ENCODE measurements at places on chromosomes 7 and 10. TPM values are rescaled to one million over a fixed set of nuclear protein-coding genes. Genes with fewer than 3 reads are reported as not detected.

DNA sequence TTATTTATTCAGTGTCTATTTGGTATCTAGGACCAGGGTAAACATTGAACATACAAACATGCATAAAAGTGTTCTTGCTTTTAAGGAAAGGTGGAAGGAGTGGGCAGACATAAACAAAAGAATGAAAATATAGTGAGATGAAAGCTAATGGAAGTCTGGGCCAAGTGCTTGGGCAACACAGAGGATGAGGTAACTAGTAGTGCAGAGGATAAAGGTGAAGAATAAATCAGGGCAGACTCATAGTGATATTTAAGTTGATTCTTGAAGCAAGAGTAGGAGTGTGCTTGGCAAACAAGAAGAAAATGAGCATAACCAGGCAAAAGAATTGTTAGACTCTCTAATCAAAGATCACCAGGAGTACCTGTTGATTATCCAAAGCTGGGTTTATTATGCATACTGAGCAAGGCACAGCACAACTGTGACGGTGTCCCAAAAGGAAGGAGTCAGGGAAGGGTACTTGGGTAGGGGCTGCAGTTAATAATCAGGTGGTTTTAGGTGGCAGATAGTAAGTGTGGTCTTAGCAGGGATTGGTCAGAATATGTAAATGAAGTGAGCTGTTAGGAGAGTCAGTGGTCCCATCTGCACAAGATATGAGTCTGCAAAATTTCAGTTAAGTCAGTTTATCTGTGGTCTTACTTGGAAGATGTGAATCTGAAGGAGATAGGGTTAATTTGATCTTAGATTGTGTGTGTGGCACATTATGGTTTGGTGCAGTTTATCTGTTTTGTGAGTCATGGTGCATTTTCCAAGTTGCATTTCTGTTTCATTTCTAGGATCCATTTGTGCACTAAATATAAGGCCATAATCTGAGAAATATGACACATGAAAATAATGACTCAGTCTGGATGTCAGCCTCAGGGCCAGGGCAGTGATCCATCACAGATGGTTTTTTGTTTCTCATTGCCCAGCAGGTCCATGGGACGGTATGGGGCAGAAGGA, 30.6 kb upstream of the TAX1BP1 start:
- no peaks in the 10 kb centered on the region for H3K27me3 ChIP-seq
- no peak overlapping the region for H3K27ac ChIP-seq
- no peaks in the 10 kb centered on the region for H3K36me3 ChIP-seq
- no peak for DNase-seq
- H3K4me1 ChIP-seq: no peaks in the 10 kb centered on the region
- H3K4me3 ChIP-seq: no peak overlapping the region

GRCh38 chr7:1926908-1927306, 256.8 kb downstream of the ELFN1 start:
- H3K4me1 ChIP-seq: no peaks in the 10 kb centered on the region
- H3K36me3 ChIP-seq: no peaks in the 10 kb centered on the region
- no peak overlapping the region for H3K4me3 ChIP-seq
- DNase-seq: no peak
- no peak overlapping the region for H3K27ac ChIP-seq

DNA sequence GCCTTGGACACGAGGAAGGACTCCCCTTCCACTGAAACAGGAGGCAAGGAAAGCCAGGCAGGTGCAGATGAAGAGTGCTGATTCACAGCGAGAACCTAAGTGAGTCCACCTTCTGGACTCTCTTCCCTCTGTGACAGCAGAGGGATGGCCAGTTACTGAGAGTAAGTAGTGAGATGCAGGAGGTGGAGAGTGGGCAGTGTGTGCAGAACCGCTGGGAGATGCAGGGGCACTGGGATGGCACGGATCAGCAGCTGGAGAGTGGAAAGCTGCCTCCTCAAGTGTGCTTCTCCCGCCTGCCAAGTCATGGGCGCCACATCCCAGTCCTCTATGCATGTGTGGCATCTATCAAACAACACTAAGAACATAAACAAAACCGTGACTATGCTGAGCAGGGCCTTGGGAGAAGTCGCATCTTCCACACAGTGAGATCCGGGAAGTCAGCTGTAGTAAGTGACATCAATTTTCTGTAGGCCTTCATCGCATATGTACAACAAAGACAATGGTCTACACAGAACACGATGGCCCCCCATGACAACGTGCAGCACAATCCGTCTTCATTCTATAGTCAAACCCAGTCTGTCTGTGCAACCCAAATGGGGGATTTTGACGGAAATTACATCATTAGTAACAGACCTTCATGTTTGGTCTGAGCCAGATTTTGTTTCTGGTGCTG, 217.4 kb upstream of the KLF14 start:
- peaks cover 19% of the 10 kb centered on the region for H3K36me3 ChIP-seq
- peaks cover 5% of the 10 kb centered on the region for H3K4me1 ChIP-seq
- no peak for DNase-seq
- H3K4me3 ChIP-seq: no peak overlapping the region

DNA sequence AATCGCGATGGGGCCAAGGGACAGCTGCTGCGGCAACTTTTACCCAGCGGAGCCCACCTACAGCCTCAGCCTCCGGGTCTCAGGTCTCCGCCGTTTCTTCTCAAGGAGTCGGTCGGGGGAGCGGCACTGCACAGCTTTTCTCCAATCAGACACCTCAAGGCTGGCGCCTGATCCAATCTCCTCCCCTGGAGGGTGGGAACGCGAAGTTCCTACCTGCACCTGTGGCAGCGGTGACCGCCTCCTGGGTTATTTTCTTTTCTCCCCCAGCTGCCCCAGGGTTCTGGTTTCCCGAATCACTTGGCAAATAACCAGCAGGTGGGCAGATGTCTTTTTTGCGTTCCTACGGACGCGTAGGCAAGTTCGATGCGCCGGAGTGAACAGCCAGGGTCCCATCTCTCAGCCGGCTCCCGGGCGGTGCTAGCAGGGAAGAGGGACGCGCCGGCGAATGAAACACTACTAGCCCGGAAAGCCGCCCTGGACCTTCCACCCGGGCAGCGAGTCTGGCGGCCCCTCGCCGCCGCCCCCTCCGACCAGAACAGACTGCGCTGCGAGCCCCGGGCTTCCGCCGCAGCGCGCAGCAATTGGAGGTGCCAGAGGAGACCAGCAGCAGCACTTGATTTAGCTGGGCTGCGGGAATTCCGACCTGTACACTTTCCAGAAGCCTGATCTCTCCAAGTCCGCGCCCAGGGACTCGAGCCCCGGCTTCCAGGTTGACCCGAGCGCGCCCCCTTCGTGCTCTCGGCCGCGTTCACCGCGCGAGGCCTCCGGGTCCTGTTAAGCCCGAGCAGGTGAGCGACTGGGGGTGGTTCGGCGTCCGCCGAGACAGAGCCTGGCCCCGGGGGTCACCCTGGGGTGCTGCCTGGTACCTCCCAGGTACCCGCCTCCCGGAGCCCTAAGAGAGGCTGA, at the start of gene PRR15:
Gene PRR15, plus strand, starts transcription at position 246 of the 906 bp plus-strand sequence. CDS start 2,495 bp downstream, outside the sequence.
- no peaks in the 10 kb centered on the region for H3K36me3 ChIP-seq
- H3K4me3 ChIP-seq: peak within 1 kb of the TSS; percentile 53
- H3K4me1 ChIP-seq: peaks cover 35% of the 10 kb centered on the region
- no peak for DNase-seq
- peaks cover 74% of the 10 kb centered on the region for H3K27me3 ChIP-seq

GRCh38 chr7:130897515-130898419, 163.8 kb upstream of the KLF14 start:
- H3K36me3 ChIP-seq: peaks cover 54% of the 10 kb centered on the region
- peak overlapping the region; percentile 33 for H3K27ac ChIP-seq
- DNase-seq: no peak
- no peaks in the 10 kb centered on the region for H3K27me3 ChIP-seq
- no peak overlapping the region for H3K4me3 ChIP-seq

- no peak for DNase-seq
- no peaks in the 10 kb centered on the region for H3K4me1 ChIP-seq
- H3K27me3 ChIP-seq: no peaks in the 10 kb centered on the region
- H3K4me3 ChIP-seq: no peak overlapping the region
- H3K27ac ChIP-seq: no peak overlapping the region
Observed at GRCh38 chr10:133190225-133190624, 30.2 kb downstream of the KNDC1 start.

- no peak within 1 kb of the TSS for H3K4me3 ChIP-seq
- DNase-seq: peak; percentile 64
- no peaks in the 10 kb centered on the region for H3K27me3 ChIP-seq
- no peaks in the 10 kb centered on the region for H3K36me3 ChIP-seq
- H3K27ac ChIP-seq: no peak within 1 kb of the TSS
- H3K4me1 ChIP-seq: no peaks in the 10 kb centered on the region
Observed at GRCh38 chr10:5524641-5525560, at the start of gene CALML3. CALML3 (plus strand) TSS chr10:5524961; CDS start chr10:5525086, 125 bp downstream.

Gene STEAP1B
- total RNA-seq: 2.5 TPM

Data from upper lobe of right lung (tissue), 1 donor.